ENCODE measurements at places on chromosomes 7 and 10.

DNA sequence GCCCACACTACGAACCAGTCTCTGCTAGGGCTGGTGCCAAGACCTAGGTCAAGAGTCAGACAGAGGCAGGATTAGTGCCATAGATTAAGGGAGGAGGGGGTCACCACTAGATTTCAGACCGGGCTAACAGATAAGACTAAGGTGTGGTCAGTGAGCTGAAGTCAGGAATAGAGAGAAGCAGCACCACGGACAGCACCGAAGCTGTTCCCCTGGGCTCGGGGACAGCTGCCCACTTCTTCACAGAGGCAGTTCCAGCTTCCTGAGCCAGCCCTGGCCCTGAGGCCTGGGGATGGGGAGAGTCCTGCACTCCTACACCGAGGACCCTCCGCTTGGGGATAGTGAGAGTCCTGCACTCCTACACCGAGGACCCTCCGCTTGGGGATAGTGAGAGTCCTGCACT, 11.2 kb upstream of the JAKMIP3 start:
- peak; percentile 67 for DNase-seq

DNA sequence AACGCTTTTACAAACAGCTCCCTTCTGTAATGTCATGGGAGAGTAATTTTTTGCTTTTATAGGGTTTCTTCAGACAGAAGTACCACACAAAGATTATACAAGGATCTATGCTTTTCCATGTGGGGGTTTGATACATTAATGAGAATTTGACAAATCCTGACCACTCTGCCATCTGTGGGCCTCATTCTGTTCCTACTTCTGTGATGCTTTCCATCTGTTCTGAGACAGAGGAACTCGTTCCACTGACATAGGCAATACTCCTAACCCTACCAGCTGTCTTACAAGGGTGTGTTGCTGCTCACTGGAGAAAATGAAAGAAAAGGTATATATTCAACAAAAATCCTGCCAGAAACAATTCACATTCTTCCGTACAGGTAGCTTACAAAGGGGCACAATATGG, 59.4 kb upstream of the NAMPT start:
- no peak for DNase-seq

- DNase-seq = no peak
Measured at GRCh38 chr7:29306319-29306991, 111.9 kb downstream of the CHN2 start.

GRCh38 chr10:43679509-43679908, 30.8 kb upstream of the ZNF32 start:
- no peak for DNase-seq

DNA sequence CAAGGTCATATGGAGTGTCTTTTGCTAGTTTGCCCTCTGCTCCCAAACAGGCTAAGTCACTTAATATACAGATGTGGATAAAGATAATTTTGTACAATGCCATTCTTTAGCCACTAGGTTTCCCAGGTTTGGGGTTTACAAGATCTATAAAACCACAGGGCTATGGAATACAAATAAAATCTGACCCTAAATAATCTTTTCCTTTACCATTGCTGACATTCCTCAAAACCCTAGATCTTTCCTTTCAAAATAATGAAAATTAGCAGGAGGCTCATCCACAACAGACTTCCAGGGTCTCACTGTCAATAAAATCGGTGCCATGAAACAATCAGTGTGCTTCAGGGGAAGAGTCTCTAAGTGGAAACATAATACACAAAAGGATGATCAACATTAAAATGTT, 148.4 kb downstream of the CPEB3 start:
- no peak for DNase-seq

DNA sequence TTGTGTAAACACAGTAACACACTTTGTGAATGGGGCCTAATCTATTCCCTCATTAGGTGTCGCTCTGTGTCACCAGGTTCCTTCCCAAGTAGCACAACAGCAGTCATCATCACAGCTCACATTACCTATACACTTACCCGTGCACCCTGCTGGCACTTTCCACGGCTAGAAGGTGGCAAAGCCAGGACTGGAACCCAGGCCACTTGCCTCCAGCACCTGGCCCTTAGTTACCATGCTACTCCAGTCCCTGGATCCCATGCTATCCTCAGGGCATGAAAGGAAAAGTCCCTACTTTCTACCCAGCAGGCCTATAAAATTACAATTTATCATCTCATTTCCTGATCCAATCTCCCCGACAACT, 18.4 kb downstream of the SMURF1 start:
- no peak for DNase-seq

DNA sequence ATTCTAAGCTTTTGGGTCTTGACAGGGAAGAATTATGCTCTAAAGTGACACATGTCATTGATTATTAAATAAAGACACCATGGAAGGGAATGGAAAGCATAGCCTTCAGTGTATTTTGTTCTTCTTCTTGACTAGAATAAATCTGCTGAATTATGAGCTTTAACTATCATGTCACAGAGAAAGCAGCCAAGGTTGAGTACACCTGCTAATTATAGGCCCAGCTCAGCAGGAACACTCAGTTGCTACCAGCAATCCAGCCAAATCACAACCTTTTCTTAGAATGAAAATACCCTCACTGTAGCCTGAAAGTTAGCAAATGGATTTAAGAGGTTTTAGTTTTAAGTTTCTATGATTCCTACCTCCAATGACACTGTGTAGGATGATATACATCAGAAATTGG, 225.3 kb upstream of the RHOBTB1 start:
- no peak for DNase-seq

GRCh38 chr7:96663871-96664445, 45.7 kb downstream of the SEM1 start:
- no peak for DNase-seq

DNA sequence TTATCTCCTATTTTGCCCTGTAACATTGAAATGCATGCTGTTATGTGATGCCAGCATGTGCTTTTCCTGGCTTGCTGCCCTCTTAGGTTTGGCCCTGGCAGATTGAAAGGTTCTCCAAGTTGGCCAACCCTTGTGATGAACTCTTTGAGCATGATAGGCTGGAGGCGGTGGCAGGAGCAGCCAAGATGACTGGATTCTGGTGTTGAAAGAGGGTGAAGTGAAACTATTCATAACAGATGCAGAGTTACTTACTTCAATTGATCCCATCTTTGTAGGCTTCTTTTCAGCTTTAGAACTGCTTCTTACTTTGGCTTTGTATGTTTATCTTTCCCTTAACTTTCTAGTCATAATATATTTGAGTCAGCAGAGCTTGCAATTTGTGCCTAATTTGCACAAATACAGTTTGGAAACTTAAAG, 57.6 kb downstream of the BICC1 start:
- DNase-seq = no peak

DNA sequence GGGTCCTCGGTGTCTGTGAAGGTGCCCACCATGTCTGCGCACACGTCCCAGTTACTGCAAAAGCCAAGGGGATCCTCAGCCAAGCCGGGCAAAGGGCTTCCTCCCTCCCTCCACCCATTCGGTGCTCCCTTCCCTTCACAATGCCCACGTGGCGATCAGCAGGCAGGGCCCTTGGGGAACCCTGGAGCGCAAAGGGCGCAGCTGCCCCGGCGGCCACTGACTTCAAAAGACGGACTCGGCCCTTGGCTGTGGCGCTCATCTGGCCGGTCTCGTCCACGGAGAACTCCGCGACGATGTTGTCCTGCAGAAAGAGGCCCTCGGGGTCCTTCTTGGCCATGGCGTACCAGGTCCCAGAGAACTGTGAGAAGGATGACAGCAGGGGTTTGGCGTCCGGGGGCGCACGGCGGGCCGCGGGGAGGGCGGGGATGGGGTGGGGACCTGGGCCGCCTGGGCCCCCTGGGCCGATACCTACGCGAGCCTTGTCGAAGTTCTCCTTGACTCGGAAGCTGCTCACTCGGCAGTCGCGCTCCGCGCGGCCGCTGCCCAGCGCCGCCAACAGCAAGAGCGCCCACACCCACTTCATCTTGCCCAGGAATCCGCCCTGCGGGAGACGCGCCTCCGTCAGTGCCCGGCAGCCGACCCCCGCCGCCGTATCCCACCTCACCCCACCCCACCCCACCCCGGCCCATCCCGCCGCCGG, 439 bp downstream of the RBP4 start:
- DNase-seq = peak; percentile 38

DNA sequence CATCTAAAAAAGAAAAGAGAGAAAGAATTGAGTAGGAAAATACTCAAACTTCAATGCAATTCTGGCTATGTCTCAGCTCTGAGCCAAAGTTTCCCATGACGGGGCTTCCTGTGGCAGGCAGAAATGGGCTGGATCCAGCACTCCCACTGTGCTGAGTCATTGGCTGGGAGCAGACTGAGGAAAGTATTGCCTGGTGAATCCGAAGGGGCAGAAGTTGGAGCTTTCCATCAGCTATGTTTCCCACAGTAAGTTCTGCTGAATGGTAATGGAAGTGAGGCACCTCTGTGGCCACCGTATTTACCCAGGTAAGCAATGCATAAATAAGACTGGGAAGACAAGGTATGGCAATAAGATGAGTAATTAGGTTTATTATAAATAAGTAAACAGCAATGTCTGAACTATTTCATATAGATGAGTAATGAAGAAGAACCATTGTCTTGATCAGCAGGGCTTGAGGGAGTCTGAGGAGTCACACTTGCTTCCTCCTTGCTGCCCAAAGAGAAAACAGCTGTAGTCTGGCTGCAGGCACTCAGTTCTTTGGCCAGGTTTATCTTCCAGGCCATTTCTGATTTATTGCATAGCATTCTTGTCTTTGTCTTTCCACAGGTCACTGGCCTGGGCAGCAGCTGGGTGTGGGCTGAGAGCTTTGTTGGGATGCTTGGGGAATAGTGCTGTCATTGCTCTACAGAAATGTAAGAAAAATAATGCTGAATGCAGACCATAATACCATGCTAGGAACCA, 255.3 kb downstream of the DNAJB9 start:
- peak; percentile 34 for DNase-seq

DNA sequence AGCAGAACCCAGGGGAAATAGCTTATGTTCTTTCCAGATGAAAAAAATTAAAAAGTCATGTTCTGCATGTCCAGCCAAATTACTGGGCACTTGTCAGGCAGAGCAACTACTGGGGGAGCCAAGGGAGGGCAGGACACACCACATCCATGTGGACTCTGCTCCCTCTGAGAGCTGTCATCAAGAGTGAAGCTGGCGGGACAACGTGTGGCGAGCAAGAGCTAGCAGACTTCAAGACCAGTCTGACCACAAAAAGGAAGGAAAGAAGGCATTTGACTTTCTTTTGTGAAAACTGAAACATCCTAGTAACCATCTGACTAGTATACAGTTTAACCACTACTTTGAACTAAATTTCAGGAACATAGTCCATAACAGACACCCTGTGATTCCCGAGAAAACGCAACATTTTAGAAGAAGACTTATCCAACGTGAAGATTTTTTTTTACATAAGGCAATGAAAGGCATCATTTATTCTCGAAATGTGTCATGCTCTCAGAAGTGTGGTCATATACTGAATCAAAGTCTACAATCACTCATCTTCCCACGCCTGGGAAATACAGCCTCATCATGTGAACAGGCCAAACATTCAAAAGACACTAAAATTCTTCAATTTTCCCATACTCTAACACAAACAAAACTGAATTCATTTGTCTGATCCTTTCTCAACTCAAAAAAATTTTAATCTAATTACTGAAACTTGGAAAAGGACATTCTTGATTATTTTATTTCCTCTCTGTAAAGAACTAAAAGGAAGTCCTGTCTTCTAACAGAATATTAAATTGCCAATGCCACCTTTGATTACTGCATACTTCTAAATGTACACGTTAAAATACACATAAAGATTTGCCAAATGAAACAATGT, 15.5 kb downstream of the CYTH3 start:
- no peak for DNase-seq

DNA sequence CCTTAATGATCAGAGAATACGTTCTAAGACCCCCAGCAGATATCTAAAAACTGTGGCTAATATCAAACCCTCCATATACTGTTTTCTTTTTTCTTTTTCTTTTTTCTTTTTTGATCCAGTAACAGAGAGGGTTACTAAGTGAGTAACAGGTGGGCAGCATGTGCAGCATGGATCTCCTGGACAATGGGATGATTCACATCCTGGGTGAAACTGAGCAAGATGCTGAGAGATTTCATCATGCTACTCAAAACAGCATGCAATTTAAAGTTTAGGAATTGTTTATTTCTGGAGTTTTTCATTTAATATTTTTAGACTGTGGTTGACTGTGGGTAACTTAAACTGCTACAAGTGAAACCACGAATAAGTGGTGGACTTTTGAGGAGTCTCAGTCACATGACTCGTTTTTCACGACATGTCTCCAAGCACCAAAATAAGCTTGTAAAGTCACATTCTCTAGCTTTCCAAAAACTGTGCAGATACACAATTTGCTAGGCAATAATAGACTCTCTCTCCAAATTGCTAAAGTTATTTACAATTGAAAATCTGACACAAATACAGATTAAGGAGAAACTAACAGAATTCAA, 716.2 kb downstream of the NXPH1 start:
- DNase-seq = no peak

GRCh38 chr7:110607050-110607857, 483.7 kb upstream of the LRRN3 start:
- DNase-seq = no peak

GRCh38 chr7:157890921-157891401, 554.2 kb downstream of the DNAJB6 start:
- DNase-seq = no peak

DNA sequence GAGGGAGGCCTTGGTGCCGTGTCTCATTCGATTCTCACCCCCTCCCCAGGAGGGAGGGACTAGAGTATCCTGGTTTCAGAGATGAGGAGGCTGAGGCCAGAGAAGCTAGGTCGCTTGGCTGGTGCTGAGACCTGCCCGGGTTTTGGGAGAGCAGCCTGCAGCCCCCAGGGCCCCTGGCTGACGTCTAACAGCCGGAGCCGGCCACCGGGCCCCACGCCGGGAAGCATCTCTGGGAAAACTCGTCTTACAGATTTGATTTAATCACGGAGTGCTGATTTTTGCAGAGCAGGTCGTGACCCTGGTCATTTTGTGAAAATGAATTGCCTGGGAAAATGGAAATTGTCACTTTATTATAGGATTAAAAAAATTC, 97.5 kb downstream of the MICALL2 start:
- DNase-seq = no peak

GRCh38 chr7:139782932-139783331, 5.1 kb upstream of the HIPK2 start:
- no peak for DNase-seq

DNA sequence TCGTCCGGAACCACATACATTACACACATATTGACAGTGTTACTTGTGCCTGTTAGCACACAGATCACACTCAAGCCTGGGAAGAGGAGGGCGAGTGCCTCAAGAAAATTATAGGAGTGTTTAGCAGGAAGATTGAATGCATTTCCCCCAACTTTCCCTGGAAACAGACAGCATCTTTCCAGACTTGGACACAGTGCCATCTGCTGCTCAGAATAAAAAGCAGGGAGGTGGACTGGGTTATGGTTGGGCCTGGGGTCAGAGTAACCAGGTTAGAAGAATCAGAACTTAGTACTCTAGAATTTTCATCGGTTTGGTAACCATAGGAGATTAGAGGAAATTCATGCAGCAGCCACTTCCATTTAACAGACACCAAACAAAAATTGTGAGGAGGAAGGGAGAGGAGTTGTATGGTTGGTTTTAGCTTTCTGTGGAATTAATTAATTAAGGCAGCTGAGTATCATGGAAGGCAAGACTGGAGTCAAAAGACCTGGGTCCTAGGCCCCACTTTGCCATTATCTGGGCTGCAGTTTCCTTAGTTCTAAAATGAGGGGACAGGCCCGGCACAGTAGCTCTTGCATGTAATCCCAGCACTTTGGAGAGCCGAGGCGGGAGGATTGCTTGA, 43.4 kb upstream of the OPTN start:
- DNase-seq = no peak

- peak; percentile 65 for DNase-seq
Measured at GRCh38 chr7:28516390-28517172, 104.3 kb downstream of the CREB5 start.

GRCh38 chr10:52485462-52485861, 171.4 kb downstream of the DKK1 start:
- no peak for DNase-seq

- no peak for DNase-seq
Measured at GRCh38 chr7:72030994-72031667, 381.0 kb downstream of the CALN1 start.
